Fibroblast of villous mesenchyme (primary cell): ENCODE measurements at places on chromosomes 7 and 10. TPM values are rescaled to one million over a fixed set of nuclear protein-coding genes. Genes with fewer than 3 reads are reported as not detected.

Gene DGKI
- 3.5 and 11.3 TPM in 2 replicates for total RNA-seq

Gene HPSE2
- 5.6 and 12.2 TPM in 2 replicates for total RNA-seq

GRCh38 chr10:70354556-70354955 is 27.9 kb downstream of the LRRC20 start:
- DNase-seq, result no peak

Gene ACTR3C
- total RNA-seq, result 7.4 and 13.4 TPM in 2 replicates

Gene INPP5A
- 33.2 and 36.7 TPM in 2 replicates for total RNA-seq

DNA sequence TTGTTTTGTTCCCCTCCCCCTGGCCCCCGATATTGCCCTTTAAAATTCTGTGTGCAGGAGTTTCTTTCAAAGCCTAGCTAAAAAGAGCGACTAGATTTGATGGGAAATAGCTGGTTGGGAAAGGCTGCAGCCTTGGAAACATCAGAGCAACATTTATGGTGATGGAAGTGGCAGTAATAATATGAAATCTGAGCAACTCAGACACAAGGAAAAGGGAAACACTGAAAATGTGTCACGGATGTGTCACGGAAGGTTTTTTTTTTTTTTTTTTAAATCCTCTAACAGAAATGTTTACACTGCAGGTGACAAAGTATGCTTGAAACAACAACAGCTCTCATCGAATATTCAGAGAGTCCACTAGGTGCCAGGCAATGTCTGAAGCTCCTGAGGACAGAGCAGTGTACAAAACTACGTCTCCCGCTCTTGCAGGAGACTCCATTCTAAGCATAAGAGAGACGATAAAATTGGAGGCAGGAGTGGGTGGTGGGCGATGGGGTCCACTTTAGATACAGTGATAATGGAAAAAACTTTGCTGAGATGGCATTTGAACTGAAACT is 143.0 kb downstream of the RSU1 start:
- DNase-seq, result no peak

- no peak for DNase-seq
Measured at GRCh38 chr7:31940167-31940566, 130.0 kb downstream of the PDE1C start.

- DNase-seq, result peak; percentile 52
Measured at GRCh38 chr10:80596391-80597257, 58.9 kb downstream of the SH2D4B start.

GRCh38 chr7:7491044-7491443 is 44.6 kb downstream of the COL28A1 start:
- DNase-seq, result no peak

DNA sequence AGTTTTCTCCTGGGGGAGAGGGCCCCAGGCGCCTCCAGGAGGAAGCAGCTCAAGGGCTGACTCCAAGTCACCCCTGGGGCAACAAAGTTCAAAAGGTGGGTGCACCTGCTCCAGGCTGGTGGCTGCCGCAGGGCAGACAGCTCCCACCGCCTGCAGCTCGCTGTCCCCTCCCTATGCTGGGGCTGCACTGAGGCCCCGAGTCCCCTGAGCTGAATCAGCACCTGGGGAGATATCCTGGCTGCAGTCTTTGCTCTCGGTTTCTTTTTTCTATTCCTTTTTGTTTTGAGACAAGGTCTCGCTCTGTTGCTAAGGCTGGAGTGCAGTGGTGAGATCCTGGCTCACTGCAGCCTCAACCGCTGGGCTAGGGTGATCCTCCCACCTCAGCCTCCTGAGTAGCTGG is 183.4 kb downstream of the DNAJB6 start:
- DNase-seq, result no peak
